ENCODE measurements at places on chromosomes 11 and 22.

GRCh38 chr11:130606781-130607511, 158.5 kb downstream of the ADAMTS15 start:
- no peak for DNase-seq

GRCh38 chr22:35648066-35649025, at the start of gene APOL6:
Gene APOL6 (plus strand): TSS chr22:35648446. CDS start chr22:35656426, 7,980 bp downstream.
- peak; percentile 33 for DNase-seq

- DNase-seq, result no peak
Observed at GRCh38 chr11:134944986-134945385, 532.9 kb upstream of the B3GAT1 start.

GRCh38 chr22:38881464-38881871, 9.5 kb upstream of the CBX6 start:
- no peak for DNase-seq

DNA sequence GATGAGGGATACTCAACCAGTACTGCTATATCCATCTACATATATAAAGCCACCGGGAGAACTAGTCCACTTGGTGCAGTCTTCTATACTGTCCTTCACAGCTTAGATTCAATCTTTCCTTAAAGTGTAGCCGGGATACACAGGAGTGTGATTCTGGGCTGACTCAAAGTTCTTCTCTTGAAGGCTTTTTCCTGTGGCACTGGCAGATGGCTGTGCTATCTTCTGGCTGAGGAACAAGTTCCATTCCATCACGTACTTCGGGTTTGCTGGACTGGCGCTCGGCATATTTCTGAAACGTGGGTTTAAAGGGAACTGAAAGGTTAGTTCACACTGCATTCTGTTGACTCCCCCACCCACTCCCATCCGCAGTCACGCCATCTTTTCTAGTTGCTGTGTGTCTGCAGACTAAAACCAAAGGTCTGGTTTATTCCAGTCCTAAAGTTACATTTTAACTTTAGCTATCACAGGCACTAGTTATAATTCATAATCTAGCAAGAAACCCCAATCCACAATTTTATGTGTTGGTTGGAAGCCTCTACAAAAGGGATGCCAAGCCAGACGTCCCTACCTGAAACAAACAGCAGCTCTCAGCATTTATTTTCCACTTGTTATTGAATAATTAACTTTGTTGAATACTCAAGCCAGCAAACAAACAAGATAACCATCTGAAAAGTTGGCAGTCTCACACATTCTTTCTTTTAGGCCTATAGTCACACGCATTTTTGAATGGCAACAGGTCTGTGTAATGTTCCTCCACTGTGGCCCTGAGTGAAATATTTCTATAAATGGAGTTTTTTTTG, 7.5 kb upstream of the C11orf65 start:
- no peak for DNase-seq

- no peak for DNase-seq
Observed at GRCh38 chr22:17787716-17788330, 13.6 kb upstream of the BID start.

DNA sequence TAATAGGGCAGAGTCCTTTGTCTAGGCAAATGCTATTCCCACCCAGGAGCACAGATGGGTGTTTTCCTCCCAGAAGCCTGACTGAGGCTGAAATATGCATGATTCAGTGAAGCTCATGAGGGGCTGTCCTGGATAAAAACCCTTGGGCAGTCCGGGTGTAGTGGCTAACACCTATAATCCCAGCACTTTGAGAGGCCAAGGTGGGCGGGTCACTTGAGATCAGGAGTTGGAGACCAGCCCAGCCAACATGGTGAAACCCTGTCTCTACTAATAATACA, 48.6 kb upstream of the LMO2 start:
- no peak for DNase-seq

- DNase-seq, result no peak
Observed at GRCh38 chr11:72528121-72528520, 93.8 kb upstream of the CLPB start.

DNA sequence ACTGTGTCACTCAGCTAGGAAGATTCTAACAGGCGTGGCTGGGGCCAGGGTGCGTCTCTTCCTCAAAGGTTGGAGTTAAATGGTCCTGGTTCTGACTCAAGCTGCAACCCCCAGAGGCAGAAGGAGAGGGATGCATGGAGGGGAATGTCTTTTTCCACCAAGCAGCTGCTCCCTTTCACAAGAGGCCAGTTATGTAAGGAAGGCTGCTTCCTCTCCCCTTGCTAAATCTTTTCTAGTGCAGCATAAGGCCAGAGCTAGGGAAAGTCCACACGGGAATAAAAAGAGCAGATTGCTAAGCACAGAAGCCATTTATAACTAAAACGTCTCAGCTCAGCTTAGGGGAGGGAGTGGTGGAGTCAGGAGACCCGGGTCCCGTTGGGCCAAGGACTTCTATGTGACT, 10.0 kb downstream of the PVALB start:
- DNase-seq, result no peak

GRCh38 chr11:69241075-69241740, 52.7 kb upstream of the MYEOV start:
- DNase-seq, result no peak

DNA sequence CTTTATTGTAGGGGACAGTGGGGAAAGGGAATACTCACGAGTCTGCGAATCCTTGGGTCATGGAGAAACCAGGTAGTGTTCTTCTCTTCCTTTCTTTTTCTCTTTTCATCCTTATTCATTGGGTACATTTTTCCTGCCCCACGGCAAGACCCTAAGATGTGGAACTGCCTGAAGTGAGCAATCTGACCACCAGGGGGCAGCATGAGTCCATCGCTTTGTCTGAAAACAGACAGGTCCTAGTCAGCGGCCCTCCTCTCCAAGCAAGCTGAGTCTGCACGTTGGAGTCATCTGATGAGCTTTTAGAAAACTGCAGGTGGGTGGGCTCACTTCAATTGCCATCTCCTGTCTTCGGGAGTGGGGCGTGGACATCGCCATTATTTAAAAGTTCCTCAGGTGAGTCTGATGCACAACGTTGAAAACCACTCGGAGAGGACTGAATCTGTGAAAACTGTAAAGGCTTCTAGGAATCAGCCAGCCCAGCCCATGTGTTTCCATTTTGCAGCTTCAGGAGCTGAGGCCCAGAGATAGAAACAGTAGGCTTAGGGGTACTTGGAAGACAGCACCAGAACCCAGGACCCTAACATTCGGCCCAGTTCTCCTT, 34.0 kb upstream of the FBXO3 start:
- DNase-seq, result peak; percentile 80

DNA sequence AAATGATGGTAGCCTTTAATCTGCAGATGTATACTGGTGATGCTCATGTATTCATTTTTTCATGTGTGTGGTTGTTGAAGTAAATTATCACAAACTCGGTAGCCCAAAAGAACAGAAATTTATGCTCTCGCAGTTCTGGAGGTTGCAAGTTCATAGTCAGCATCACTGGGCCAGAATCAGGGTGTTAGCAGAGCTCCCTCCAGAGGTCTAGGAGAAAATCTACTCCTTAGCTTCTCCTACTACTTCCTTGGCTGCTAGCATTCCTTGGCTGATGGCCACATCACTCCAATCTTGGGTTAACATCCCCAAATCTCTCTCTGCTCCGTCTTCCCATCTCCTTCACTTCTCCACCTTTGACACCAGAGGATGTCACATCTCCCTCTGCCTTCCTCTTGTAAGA, 45.3 kb upstream of the GALNT18 start:
- DNase-seq, result no peak

- no peak for DNase-seq
Observed at GRCh38 chr22:35596821-35597220, 20.3 kb downstream of the MB start.

DNA sequence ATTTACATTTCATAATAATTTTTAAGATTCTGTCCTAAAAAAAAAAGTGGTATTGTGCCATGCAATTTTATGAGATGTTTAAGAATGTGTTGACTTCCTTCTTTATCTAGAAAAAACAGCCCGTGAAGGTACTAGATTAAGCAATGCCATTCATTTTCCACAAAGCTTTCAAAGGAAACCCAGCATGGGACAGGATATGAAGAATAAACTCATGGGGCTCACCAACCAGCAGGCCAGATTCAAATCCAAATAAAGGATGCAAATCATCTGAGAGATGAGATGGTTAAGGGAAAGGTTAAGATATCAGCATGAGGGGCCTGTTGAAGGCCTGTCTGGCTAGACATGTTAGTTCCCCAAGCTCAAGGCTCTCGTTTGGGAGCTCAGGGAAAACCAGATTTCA, 199.1 kb downstream of the SWAP70 start:
- no peak for DNase-seq

GRCh38 chr11:10221342-10221741, 72.7 kb downstream of the SBF2 start:
- no peak for DNase-seq

GRCh38 chr22:47195484-47196165, 433.2 kb downstream of the TBC1D22A start:
- DNase-seq, result no peak

GRCh38 chr11:122040464-122040863, 75.6 kb downstream of the BLID start:
- DNase-seq, result no peak

GRCh38 chr11:71352226-71352625, 96.0 kb downstream of the DHCR7 start:
- no peak for DNase-seq

- DNase-seq, result no peak
Observed at GRCh38 chr11:109388982-109389381, 33.0 kb upstream of the C11orf87 start.

- DNase-seq, result no peak
Observed at GRCh38 chr22:43007519-43008102, 7.3 kb downstream of the PACSIN2 start.

DNA sequence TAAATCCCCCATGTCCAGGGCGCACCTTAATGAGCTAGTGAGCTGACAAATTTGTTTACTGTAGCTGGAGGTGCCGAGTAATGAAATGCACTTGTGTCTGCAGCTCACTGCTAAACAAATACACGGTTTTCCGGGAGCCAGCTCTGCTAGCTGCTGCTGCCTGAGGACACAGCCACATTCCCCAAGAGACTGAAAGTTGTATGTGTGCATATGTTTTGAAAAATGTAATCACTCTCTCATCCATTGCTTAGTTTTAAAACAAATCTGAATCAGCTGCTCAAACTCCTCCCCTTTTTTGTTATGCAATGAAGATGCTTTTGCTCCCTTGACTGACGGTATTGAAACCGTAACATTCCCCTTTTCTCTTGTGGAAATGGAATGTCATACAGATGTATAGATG, 62.4 kb upstream of the NNMT start:
- no peak for DNase-seq

GRCh38 chr22:25143156-25144076, 56.2 kb upstream of the CRYBB3 start:
- no peak for DNase-seq

- DNase-seq, result no peak
Observed at GRCh38 chr11:8296872-8297271, 33.2 kb upstream of the LMO1 start.

DNA sequence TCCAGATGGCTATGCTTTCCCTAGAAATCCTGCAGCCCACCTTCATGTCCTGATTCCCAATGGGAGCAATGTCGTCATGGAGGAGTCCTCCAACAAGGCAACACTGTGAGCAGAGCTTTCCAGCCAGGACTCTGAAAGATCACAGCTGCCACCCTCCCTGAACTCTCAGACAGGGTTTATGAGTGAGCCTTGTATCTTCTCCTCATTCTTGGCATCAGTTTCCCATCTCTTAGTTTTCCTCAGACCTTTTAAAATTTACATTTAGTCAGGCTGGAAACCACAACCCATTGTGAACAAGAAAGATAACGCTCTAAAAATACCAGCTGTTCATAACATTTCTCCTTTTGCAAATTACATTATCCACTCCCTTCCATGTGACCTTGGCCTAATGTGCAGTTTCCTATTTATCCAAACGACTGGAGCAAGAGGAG, 15.6 kb upstream of the LYVE1 start:
- DNase-seq, result no peak

GRCh38 chr11:75534259-75535069, 8.7 kb upstream of the GDPD5 start:
- no peak for DNase-seq

- no peak for DNase-seq
Observed at GRCh38 chr11:17845431-17845881, 110.9 kb downstream of the KCNC1 start.

- no peak for DNase-seq
Observed at GRCh38 chr11:37511425-37511933, 913.4 kb upstream of the RAG2 start.

DNA sequence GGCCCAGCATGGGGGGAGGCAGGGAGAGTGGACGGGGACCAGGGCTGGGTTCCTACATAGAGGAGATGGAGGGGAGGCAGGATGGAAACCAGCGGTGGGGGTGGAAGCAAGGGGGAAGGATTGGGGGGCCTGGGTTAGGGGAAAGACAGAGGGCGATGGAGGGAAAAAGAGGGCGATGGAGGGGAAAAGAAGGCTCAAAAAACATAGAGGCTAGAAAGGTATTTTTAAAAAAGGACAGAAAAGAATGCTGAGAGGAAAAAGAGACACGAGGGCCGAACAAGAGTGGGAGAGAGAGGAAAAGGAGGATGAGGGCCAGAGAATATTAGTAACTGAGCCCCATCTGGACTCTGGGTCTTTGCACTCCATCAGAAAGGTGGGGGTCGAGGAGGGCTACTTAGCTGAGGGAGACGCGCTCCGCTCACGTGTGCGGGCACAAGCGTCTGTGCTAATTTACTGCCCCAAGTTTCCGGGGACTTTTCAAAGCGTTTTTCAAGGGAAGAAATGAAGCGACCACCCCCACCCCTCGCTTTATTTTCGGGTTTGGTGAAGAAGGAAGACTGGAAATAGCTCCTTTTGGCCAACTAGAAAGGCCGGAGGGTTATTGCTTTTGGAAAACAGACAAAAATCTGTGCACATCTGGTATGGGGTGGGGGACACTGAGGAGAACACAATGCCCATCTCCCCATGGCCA, 14.5 kb downstream of the PAX6 start:
- DNase-seq, result no peak

- DNase-seq, result no peak
Observed at GRCh38 chr11:58963551-58964104, 24.3 kb downstream of the GLYATL1 start.

GRCh38 chr11:125272821-125273220, 108.3 kb downstream of the PKNOX2 start:
- DNase-seq, result no peak

DNA sequence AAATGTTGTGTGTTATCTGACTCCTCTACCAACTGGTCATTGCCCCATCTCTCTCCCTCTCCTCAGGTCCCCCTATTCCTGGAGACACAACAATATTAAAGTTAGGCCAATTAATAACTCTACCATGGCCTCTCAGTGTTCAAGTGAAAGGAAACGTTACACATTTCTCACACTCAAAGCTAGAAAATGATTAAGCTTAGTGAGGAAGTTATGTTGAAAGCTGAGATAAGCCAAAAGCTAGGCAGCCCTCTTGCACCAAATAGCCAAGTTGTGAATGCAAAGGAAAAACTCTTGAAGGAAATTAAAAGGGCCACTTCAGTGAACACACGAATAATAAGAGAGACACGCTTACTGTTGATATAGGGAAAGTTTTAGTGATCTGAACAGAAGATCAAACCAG, 6.9 kb downstream of the DLG2 start:
- DNase-seq, result no peak

All from stimulated activated CD4-positive, alpha-beta T cell treated with anti-CD3 and anti-CD28 coated beads, TNF-alpha, amount 100 ng/mL, for 24 hours (primary cell).